Dorsolateral prefrontal cortex (tissue), 122 donors: ENCODE measurements at places on chromosomes 3 and 15.

DNA sequence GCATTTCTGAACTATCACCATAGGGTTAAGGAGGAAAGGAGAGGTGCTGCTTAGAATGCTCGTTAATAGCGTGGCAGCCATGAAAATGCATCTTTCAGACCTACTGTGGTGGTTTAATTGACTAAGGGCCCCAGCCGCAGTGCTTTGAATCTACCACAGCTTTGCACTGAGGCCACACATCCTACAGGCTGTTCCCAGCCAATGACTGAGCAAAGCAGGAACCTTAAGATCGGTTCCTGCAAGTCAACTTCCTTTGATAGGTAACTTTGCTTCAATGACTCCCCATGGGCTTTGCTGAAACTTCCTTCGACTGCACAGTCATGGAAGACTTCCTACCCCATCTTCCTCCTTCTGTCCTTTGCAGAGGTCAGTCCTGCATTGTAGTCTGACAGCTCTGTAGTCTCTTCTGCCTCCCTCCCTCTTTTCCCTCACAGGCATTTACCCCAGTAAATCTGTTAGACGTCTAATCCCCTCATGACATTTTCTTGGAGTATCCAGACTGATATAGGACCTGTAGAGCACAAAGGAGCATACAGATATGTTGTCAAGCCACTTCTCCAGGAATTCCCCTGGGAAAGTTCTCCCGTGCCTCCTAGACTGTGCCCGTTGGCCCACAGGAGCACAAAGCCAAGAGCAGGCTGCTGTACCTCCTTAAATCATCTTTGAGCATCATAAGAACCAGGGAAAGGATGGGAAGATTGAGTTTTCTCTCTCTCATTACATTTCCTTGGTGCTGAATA, 2.6 kb upstream of the BCL2A1 start:
- no peak for DNase-seq

- no peak for DNase-seq
Measured at GRCh38 chr15:42057799-42058646, 36.3 kb downstream of the PLA2G4D start.

DNA sequence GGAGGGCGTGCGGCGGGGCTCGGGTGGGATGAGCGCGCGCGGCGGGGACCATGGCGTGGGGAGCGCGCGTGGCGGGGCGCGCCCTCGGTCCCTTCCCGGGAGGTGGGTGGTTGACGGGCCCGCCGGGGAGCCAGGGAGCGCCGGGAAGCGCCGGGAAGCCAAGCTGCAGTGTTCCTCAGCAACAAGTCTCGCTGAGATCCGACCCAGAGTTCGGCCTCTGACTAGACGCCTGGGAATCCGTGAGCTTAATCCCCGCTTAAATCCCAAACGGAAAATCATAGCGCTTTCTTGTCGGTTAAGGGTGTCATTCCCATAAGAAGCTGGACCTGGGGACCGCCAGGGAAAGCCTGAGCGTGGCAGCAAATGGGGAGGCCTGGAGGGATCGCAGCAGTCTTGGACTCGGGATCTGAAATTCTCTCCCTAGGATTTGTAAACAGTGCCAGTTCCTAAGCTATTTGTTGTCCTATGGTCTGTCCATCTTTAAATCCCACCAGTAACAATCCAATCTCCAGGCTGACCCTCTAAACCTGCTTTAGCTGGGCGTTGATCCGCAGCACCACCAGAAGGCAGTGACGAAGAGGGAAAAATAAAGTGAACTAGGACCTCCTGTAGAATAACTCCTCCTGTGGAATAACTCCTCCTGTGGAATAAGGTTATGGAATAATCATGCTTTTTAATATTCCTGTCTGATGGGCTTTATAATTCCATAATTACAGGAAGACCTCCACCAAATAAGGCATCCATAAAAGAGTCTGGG, 570 bp upstream of the NEDD4 start:
- peak; percentile 40 for DNase-seq

DNA sequence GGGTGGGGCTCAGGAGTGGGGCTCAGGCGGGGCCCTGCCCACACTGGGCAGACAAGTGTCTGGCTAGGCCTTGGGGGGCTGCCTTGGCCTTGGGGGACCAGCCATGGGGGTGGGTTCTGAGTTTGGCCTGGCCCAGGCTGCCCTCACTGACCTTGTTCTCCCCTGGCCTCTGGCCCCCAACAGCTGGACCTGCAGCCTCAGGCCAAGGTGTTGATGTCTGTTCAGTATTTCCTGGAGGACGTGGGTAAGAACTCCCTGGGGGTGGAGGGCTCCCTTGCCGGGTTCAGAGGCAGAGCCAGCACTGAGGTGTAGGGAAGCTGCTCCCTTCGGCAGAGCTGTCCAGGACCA, 20.0 kb downstream of the PRKCD start:
- no peak for DNase-seq

- DNase-seq: peak; percentile 27
Measured at GRCh38 chr3:123279121-123279520, 77.4 kb downstream of the SEC22A start.

- no peak for DNase-seq
Measured at GRCh38 chr15:63530752-63531299, 26.4 kb downstream of the USP3 start.

DNA sequence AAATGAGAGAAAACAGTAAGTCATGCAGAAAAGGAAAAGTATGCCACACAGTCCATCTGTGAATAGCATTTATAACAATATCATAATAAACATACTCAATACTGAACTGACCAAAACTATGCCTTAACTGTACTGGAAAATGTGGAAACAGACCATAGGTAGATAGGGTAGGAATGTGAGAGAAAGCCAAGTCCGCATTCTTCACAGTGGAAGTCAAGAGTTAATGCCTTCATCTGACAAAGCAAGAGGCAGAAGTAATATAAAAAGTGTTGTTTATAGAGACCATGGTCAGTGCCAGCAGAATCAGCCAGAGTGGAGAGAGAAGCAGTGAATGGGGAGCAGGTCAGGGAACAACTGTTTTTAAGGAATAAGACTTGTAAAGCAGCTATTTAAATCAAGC, 52.3 kb downstream of the KBTBD12 start:
- no peak for DNase-seq

- no peak for DNase-seq
Measured at GRCh38 chr3:143291836-143292447, 172.4 kb downstream of the CHST2 start.

DNA sequence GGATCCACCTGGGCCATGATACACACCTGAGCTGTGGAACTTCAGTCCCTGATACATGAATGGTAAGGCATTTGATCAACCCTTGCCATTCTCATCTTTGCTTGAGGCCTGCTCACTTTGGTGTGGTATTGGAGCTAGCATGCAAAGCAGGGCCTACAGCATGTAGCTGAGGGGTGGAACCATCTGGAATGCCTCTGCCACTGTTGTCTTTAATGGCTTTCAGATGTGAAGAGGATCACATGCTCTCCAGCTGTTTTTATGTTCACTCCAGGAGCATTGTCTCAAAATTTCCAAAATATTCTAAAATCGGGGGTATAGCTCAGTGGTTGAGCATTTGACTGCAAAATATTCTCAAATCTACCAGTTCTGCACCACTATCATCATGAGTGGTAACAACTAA, 64.4 kb upstream of the PHLDB2 start:
- no peak for DNase-seq

DNA sequence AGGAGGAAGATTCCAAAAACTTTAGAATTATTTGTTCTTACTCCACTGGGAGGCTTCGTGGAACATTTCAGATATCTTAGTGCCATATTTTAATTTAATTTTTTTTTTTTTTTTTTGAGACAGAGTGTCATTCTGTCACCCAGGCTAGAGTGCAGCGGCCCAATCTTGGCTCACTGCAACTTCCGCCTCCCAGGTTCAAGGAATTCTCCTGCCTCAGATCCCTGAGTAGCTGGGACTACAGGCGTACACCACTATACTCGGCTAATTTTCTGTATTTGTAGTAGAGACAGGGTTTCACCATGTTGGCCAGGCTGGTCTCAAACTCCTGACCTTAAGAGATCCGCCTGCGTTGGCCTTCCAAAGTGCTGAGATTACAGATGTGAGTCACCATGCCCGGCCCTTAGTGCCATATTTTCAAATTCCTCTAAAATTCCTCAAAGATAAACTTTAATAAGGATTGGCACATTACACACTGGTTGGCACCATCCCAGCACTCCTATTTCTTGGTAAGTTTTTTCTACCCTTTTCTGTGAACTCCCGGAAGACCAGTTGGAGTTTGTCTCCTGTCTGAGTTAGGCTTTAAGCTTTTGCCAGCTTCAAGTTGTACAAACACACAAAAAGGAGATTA, 693.7 kb downstream of the MCTP2 start:
- DNase-seq: no peak

DNA sequence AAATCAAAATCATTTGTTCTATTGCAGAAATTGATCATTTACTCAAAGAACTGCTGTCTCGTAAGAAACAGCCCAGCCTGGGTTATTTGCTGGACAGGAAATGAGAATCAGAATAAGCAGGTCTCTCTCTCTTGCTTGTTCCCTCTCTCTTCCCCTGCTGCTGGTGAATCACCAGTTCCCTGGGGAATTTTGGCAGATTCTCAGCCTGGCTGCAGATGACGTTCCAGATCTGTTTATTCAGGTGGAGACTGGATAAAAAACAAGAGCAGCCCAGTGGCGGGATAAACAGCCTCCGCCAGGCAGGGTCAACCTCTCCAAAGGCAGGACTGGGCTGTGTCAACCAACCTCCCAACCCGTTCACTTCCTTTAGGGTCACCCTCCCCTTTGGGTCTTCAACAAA, 72.1 kb downstream of the LRIG1 start:
- DNase-seq: no peak

- DNase-seq: no peak
Measured at GRCh38 chr3:89234620-89235019, 127.2 kb downstream of the EPHA3 start.

DNA sequence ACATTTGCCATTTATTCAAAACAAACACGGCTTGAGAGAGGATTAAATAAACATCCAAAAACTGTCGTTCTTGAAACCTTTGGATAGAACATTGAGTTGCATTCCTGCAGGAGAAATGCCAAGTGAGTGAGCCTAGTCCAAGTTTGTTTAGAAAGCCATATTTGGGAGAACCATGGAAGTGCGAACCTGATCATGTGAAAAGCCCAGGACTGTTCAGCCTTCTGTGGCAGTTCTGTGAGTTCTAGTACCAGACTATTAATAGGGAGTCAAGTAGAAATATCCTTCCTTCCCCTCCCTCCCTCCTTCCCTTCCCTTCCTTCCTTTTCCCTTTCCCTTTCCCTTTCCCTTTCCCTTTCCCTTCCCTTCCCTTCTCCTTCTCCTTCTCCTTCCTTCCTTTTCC, 470.4 kb downstream of the LPP start:
- DNase-seq: no peak

GRCh38 chr3:71905426-71905825, 120.5 kb upstream of the PROK2 start:
- DNase-seq: no peak
